ENCODE measurements at places on chromosomes 3 and 15.

DNA sequence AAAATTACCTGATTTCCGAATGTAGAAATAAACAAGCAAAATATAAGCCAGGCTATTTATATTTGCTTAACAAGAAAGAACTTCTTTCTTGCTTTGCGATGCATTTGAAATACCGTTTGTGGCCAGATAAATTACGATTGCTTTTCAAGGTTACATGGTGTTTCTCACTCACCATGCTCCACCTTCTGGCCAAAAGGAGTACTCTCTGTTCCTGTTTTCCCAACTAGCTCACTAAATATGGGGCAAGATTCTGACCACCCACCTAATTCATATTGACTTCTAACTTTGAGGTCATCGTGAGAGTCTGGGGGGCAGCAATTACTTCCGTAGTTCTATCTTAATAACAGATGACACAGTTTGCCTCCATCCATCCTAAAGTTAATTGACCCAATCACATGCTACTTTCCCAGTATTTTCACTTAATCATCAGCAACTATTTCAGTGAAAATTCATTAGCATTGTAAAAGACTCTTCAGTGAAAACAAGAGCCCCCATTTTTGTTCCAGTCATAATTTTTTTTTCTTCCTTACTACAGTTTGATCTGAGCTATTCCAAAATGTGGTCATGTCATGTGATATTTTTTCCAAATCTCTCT, 25.9 kb downstream of the ACP3 start:
- DNase-seq: no peak

- DNase-seq: no peak
Observed at GRCh38 chr3:105829229-105829628, 39.6 kb downstream of the CBLB start.

GRCh38 chr15:74956648-74957475, at the start of gene RPP25:
TSS of gene RPP25 (minus strand) at chr15:74956772. CDS start at chr15:74956583, 189 bp downstream.
- peak; percentile 60 for DNase-seq

DNA sequence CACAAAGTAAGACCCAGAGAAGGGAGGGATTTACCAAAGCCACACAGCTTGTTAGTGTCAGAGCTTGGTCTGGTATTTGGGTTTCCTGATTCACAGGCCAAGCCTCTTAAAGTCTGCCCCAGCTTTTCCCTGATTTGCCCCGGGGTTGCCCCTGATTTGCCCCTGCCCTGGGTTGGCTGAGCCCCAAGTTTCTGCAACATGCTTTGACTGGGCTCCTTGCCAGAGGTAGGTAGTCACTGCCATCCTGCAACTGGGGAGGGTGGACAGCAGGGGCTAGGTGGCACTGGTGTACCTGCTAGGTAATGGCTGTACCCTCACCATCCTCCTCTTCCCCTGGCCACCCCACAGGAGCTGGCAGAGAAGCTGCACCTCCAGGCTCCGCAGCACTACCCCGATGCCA, 2.5 kb downstream of the MPI start:
- no peak for DNase-seq

DNA sequence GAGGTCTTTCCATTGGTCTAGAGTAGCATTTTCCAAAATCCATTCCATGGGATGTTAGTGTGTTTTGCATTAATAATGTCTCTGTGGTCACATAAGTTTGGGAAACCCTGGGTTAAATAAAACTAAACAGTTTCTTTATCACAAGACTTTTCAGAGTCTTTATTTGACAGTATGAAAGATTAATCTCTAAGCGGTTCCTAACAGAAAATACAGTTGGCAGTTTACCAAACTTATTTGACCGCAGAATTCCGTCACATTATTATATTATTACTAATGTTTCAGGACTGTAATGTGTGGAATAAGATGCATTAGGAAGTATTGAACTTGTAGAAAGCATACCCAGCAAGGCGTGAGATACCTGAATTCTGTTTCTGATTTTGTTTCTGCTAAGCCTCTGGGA, 71.5 kb upstream of the ADAMTSL3 start:
- no peak for DNase-seq

DNA sequence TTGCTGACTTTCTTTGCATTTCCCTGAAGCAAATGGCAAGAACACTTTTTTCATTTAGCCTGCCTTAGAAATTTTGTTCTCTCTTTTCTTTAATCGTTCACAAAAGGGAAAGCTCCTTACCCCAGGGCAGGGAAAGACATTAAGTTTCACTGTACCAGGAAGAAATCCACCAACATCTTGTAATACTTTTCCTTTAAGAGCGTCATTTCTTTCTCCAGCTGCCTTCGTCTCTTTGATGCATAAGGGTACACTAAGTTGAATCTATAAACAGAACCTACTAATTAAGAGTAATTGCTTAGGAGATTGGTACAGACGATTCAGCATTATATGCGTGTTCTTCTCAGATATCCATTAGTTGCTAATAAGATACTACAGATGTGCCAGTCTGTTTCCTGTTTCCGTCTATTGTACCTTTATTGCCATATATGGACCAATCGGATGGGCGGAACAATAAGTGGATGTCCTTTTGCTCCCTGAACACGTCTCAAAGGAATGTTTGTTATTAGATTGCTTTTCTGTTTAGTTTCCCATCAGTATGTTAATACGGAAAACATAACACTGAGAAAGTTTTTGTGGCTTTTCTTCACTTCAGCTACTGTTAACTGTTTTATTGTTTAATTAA, 276.7 kb upstream of the RARB start:
- DNase-seq: no peak

DNA sequence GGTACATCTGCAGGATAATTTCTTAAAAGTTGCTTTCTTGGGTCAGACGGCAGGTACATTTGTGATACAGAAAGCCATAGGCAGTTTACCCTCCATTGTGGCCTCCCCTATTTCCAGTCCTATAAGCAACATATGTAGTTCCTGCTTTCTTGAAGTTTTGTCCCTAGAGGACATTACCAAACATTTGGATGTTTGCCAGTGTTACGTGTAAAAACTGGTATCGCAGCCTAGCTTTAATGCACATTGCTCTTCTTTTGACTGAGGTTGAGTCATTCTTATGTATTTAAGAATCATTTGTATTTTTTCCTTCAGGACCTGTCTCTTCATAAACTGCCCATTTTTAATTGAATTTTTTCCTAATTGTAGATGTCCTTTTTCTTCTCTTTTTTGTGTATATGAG, 114.3 kb downstream of the DIPK2A start:
- no peak for DNase-seq

DNA sequence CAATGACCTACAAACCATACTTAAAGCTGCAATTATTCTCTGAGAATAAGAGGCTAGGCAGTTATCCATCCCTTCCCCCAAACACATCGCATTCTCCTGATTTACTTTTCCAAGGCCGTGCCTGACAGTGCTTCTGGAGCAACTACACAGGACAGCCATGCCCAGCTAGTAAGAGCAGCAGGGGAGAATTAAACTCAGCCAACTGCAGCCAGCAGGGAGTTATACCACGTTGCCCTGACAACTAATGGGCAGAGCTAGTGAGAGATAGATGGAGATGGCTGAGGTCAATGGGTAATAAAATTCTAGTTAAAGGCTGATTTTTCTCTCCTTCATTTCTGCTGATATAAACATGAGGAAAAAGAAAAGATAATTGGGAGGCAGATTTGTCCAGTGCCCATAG, 193.8 kb upstream of the PPP2R3A start:
- DNase-seq: no peak

- DNase-seq: no peak
Observed at GRCh38 chr3:103127737-103128136, 692.9 kb downstream of the ZPLD1 start.

DNA sequence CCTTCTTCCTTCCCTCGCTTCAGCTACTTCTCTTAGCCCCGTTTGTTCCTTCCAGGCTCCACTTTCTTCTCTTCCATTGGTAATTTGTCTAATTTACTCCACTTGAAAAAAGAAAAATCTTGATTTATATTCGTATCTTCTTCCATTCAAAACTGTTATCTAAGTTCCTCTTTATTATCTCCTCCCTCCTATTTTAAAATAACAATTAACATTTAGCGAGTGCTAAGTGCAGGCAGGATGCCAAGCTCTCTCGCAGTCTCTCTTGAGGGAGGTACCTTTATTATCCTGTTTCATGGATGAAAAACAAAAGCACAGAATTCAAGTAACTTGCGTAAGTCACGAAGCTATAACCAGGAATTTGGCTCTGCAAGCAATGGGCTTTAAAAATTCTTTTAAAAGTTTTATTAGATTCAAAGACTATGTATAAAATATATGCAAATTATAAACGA, 418.9 kb upstream of the NAALADL2 start:
- DNase-seq: no peak

GRCh38 chr3:71524672-71525071, 58.9 kb downstream of the FOXP1 start:
- no peak for DNase-seq

DNA sequence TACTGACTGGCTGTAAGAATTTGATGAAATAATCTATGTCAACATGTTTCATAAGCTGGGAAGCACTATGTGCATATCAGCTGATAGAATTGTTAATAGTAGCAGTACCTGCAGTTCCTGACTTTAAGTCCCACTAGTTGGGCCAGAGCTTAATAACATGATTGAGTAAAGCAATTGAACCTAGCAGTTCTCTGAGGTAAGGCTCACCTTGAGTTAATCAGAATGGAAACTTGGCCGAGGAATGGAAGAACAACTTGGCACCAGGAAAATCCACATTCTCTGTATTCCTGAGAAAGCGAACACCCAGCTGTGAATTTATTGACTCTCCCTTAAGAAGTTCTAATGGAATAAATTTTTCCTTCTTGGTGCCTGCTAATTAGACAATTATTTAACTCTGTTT, 262.6 kb downstream of the IGSF11 start:
- no peak for DNase-seq

- DNase-seq: no peak
Observed at GRCh38 chr3:72313308-72313707, 528.4 kb upstream of the PROK2 start.

- DNase-seq: no peak
Observed at GRCh38 chr15:51629612-51630011, 7.0 kb upstream of the DMXL2 start.

GRCh38 chr3:98920166-98920565, 18.7 kb upstream of the DCBLD2 start:
- DNase-seq: no peak

DNA sequence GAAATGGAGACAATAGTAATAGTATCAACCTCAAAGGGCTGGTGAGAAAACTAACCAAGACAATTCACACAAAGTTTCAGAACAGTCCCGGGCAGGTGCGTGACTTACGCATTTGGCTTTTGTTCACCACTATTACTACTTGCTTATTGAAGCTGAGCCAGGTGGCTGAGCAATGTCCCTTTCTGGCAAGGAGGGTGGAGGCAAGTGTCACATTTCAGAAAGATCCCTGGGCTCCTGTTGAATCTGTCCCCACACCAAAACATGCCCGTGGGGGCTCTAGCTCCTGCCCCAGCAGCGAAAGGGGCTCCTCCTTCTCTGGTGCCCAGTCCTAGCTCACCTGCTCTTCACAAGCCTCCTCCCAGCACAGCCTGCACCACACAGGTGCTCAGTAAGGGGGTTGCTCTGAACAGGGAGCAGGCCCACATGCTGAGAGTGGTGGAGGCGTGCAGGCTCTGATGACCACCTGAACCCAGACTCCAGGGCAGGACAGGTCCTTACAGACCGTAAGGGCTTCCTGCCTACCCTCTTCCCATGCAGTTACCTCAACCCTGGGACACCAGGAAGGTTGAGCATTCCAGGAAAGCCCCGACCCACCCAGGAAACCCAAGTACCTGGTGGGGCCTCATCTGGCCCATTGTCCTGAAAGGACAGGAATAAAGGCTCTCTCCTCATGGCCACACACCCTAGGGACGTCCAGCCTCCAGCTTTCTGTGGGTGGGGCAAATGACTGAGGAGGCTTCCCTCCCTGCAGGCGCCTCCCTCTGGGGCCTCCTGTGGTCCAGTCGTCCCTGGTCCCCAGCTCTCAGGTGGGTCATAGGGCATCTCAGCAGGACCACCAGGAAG, 32.6 kb downstream of the SEMA7A start:
- no peak for DNase-seq

DNA sequence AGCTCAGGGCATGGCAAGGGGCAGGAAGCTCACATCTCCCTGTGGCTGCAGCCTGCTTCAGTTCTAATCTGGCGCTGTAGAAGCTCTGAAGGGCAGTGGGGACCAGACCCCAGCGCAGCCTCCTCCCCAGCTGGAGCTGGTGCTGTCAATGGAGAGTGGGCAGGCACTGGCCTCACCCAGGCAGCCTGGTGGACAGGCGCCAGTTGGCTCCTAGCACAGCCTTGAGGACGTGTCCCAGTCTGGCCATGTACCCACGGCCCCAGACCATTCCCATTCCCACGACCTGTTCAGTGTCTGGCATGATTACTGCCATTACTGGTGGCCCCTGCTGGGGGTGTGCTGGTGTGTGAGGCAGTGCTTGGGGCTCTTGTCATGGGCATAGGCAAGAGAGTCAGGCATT, 16.3 kb downstream of the TYRO3 start:
- no peak for DNase-seq

DNA sequence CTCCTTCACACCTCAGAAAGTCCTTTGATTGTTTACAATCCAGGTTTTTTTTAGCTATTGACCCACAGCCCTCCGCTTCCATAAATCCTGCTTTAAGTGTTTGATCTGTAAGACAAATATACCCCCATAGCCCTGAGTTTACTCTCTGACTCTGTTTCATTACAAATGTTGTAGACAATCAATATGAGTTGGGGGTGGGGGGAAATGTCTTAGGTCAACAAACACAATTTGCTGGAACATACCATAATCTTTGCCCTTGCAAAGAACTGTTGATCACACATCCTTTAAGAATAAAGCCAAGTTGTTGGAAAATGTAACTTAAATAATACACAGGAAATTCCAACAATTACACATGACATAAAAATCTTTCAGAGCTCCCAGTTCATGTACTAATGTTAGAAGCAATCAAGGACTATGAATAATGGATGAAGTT, 301.8 kb upstream of the SEMA6D start:
- DNase-seq: no peak

DNA sequence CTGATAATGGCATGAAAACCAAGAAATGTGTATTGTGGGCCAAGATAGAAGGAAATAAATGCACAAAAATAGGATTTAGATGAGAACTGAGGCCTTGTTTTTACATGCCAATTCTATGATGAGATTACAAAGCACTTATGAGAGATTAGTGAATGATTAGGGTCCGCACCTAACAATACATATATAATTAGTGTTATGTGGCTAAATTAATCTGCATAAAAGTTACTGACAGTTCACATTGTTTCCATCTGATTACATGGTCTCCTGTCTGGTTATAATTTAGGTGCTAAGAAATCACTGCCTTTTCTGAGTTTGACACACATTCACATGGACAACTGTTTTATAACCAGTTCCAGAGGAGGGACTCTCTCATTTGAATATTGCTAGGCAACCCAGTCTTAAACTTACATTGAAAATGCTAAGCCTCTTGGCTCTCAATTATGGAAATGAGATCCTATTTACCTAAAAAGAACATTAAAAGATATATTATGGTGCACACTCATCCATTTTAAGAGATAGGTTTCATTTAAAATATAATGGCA, 117.0 kb upstream of the ARL6 start:
- DNase-seq: no peak

DNA sequence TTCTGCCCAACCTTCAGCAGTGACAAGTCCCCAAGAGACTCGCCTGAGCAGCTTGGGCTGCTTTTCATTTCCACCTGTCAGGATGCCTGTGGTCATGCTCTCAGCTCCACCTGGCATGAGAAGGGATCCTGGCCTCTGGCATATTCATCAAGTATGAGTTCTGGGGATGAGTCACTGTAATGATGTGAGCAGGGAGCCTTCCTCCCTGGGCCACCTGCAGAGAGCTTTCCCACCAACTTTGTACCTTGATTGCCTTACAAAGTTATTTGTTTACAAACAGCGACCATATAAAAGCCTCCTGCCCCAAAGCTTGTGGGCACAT, 3.5 kb downstream of the MYD88 start:
- DNase-seq: no peak
